Sigmoid colon (tissue), 7 donors: ENCODE measurements at places on chromosomes 6 and 20. TPM values are rescaled to one million over a fixed set of nuclear protein-coding genes. Genes with fewer than 3 reads are reported as not detected.

Gene ID4
- 8.1 TPM for total RNA-seq

Gene COL20A1
- total RNA-seq: not detected

Gene BMP6
- 5.3 TPM for total RNA-seq

Gene RIMS1
- total RNA-seq: 2.3 TPM
